ENCODE measurements at places on chromosomes 11 and 22.
A peak's percentile ranks its signal among the peaks of the same experiment; 100 is the strongest.

GRCh38 chr11:37026326-37026725, 428.3 kb upstream of the RAG2 start:
- DNase-seq = no peak

DNA sequence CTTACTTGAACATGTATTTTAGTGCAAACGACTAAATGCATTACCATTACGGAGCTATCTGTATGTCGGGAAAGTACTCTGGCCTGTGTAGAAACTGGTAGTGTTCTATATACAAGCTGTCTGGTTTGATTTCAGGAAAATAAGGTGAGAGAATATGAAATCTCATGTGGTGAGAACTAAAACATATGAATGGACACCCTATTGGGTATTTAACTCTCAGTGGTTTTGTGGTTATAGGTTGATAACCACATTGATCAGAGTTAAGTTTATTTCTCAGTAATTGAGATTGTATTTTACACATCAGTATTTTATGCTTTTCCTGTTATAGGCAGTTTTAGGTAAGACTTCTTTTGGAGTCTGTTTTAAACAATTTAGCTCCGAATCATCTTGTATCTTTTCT, 10.4 kb downstream of the ANO5 start:
- DNase-seq = no peak

DNA sequence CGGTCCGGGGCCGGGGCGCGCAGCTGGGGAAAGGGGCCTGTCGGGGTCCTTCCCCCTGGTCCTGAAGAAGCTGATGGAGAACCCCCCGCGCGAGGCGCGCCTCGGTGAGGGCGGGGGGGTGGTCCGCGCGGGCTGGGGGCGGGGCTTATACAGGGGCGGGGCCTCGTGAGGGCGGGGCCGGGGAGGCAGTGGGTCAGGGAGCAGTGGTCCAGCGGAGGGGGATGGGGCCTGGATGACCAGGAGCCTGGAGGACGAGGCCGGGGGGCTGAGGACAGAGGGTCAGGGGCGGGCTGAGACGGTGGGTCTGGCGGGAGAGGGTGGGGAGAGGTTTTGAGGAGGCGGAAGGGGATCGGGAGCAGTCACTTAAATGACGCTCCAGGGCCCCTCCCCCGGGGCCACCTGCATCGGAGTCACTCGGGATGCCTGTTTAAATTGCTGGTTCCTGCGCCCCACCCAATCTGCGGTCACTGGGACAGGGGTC, 396 bp downstream of the TEF start:
- DNase-seq = peak; percentile 39

DNA sequence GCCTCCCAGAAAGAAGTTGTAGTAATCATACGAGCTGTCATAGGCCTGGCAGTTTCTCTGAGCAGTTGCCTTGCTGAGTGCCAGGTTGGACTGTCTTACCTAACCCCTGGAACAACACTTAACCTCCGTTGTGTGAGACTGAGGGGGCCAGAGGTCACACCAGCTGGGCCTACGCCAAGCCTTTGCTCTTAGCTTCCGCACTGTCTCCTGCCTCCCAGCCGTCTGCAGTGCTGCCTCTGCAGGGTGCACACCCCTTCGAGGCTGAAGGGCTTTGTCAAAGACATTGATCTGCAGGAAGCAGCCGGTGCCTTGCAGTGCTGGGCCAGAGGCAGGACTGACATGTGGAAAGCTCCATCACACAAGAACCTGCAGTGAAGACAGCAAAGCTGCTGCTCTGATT, 16.7 kb downstream of the TAB1 start:
- DNase-seq = no peak
